ENCODE measurements at places on chromosomes 3 and 15.

DNA sequence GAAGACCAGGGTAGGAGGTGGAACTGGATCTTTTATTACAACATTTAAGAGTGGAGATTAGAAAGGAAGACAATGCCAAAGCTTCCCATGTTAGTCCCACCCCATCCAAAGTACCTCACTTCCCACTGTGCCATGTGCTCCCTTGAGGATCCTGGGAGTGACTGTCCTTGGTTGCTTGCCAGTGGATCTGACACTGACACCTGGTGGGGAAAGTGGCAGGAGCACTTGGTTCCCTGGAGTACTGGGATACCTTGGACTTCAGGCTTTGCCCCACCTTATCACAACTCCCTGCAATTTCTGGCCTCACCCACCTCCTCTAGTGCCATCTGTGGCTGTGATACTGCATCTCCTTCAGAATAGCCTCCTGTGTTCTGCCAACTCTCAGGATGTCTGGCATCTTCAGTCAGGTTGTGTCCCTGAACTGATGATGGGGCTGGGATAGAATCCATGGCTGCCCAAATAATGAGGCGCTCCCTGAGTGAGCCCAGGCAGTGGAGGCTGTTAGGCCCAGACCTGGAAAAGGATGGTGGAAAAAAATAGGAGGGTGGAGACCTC lies 1.3 kb downstream of the ELL3 start:
- H3K27ac ChIP-seq, result no peak overlapping the region
- DNase-seq, result no peak
- H3K4me1 ChIP-seq, result peaks cover 22% of the 10 kb centered on the region
- H3K36me3 ChIP-seq, result peaks cover 46% of the 10 kb centered on the region
- no peaks in the 10 kb centered on the region for H3K27me3 ChIP-seq

DNA sequence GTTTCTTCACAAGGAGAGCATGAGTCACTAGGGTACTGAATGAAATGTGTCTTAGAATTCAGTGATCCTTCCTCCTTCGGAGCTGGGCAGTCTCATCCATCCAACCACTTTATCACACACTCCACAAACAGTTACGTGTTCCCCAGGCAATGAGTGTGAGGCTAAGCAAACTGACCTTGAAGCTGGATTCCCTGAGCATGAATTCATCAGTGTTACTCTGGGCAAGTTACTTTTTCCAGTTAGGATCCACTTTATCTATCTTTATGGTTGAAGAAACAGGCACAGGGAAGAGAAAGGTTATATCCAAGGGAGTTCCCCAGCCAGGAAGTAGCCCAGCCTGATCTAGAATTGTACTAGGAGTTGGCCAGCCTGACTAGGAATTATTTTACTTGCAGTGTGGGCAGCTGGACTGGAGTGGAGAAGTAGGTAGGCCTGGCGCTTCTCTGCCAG lies 17.1 kb upstream of the GCNT3 start:
- peaks cover 36% of the 10 kb centered on the region for H3K27me3 ChIP-seq
- DNase-seq, result no peak
- H3K4me3 ChIP-seq, result no peak overlapping the region

DNA sequence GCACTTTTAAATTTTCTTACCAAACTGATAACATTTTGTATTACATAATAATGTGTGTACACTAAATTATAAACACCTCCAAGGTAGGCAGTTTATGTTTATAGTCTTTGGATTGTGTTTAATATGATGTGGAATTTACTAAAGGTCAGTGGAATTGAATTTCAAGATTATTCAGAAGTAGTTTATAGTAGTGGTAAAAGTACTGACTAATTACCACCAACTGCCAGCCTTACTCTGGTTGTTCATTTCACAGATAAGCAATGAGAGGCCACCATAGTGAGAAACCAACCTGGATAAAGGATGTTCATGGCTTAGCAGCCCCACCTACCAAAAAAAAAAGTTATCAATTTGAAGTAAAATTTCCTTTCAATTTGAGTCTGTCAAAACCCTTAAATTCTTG lies 54.0 kb upstream of the EIF5A2 start:
- peaks cover 25% of the 10 kb centered on the region for H3K27me3 ChIP-seq
- no peaks in the 10 kb centered on the region for H3K4me1 ChIP-seq
- no peak for DNase-seq
- H3K27ac ChIP-seq, result no peak overlapping the region
- H3K4me3 ChIP-seq, result no peak overlapping the region

GRCh38 chr15:63944681-63944955 lies 101.7 kb downstream of the DAPK2 start:
- no peak for DNase-seq
- H3K4me3 ChIP-seq, result no peak overlapping the region
- peaks cover 37% of the 10 kb centered on the region for H3K4me1 ChIP-seq

DNA sequence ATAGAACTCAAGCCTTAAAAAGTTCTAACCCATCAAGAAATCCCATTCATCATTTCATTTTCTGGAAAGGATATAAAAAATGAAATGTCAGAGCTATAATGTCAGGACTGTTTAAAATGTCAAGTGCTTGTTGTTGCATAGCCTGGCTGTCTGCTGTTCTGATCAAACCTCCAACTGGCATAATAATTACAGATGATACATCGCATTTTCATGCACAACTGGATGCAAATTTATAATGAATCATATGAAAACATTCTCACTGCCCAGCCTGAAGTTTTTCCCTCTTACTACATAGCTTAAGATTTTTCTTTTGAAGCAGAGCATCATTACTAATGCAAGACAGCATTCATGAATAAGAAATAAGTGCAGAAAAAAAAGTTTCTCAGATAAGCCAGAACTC lies 46.5 kb downstream of the GUCA1C start:
- H3K27me3 ChIP-seq, result no peaks in the 10 kb centered on the region
- H3K27ac ChIP-seq, result no peak overlapping the region
- H3K4me1 ChIP-seq, result peaks cover 7% of the 10 kb centered on the region
- DNase-seq, result no peak
- H3K36me3 ChIP-seq, result no peaks in the 10 kb centered on the region

DNA sequence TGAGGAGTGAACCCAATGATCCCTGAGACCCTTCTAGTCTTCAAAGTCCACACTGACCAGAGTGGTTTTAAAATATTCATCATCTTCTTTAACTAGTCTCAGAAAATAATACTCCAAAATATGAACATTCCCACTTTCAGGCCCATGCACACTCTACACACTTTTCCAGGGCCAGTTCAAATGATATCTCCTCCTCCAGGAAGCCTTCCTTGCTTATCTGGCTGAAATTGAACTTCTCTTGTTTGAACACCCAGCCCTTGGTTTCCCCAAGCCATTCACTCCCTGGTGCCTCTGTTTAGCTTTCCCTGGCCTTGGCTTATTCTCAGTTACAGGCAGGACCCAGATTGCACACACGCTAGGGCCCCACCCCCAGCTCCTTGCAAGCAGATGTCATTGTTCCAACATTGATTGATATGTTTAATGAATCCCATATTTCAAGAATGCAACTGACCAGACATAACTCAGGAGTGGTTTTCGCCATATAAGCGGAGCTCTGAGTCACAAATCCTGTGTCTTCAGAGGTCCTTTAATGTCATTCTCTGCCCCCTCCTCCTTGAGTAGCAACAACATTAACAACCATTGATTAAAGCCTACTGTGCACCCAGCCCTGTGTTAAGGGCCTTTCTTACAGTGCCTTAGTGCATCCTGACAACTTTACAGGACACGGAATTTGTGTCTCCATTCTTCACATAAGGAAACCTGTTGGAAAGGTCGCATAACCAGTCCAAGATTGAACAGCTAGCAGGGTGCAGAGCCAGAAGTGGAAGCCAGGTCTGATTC lies 2.1 kb downstream of the ITGA11 start:
- no peaks in the 10 kb centered on the region for H3K4me1 ChIP-seq
- peaks cover 66% of the 10 kb centered on the region for H3K27me3 ChIP-seq
- no peak for DNase-seq
- no peak overlapping the region for H3K4me3 ChIP-seq
- H3K36me3 ChIP-seq, result peaks cover 1% of the 10 kb centered on the region

DNA sequence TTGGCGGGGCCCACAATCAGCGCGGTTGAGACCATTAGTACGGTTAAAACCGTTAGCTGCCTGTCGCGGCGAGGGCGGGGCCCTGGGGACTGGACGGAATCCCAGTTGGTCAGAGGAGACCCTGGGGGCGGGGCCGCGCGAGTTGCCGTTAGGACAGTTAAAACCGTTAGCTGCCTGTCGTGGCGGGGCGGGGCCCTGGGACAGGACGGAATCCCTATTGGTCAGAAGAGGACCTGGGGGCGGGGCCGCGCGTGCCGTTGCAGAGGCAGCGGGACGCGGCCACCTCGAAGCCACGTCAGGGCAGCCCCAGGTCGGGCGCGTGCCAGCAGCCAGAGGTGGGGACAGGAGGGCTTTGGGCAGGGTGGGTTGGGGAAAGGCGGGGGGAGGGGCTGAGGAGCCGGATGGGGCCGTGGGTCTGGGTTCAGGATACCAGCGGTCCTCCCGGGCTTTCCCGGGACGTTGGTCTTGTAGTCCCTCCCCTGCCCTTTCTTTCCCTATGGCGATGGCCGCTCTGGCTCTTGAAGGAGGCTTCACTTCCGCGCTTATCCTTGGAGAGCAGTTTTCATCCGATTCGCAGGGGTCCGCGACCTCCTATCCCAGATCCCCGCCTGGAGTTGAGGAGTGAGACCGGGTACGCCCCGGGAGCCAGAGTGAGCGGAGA lies 28.0 kb downstream of the KLHDC8B start:
- no peak for DNase-seq
- H3K36me3 ChIP-seq, result no peaks in the 10 kb centered on the region
- H3K27me3 ChIP-seq, result peaks cover 27% of the 10 kb centered on the region
- H3K27ac ChIP-seq, result no peak overlapping the region
- no peaks in the 10 kb centered on the region for H3K4me1 ChIP-seq
- peak overlapping the region; percentile 52 for H3K4me3 ChIP-seq

GRCh38 chr3:23264413-23264812 lies 61.3 kb downstream of the UBE2E2 start:
- DNase-seq, result no peak
- H3K4me1 ChIP-seq, result no peaks in the 10 kb centered on the region
- H3K27me3 ChIP-seq, result no peaks in the 10 kb centered on the region
- no peaks in the 10 kb centered on the region for H3K36me3 ChIP-seq

- no peaks in the 10 kb centered on the region for H3K4me1 ChIP-seq
- H3K27ac ChIP-seq, result no peak overlapping the region
- peaks cover 9% of the 10 kb centered on the region for H3K27me3 ChIP-seq
Measured at GRCh38 chr3:140726066-140726465, 48.2 kb downstream of the TRIM42 start.

DNA sequence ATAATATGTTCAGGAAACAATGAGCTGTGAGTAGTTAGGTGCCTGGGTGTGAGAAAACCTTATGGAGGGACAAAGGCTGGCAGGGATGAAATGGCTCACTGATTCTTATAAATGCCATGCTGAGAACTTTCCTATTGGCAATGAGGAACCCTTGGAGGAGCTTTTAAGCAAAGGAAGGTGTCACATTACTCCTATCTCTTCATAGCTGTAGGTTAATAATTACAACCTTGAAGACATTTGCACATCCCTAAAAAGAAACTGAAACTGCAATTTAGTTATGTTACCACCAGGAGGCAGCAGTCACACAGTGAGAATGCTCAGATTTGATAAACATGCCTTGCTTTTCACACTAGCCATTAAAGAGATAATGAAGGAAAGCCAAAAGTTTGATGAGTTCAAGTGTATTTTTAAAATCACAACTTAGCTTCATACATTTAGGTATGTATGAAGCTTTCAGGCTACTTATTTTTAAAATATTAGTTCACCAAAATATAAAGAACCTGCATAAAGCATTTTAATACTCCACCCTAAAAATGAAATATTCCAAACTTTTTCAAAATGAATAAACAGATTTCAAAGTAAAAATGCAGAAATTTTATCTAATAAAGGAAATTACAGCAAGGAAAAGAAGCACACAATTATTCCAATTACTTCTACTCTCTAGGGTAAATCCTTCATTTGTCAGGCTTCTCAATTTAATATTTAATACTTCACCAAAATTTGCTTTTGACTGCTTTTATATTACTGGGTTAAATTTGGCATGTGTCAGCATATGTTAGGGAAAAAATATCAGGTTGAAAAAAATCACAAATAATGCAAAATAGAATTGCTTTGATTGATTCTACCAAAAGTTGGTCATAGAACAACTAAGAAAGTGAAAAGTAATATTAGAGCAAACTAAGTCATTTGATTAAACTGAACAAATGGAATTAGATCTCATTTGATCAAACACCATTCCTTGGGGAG lies 136.9 kb upstream of the SLC2A2 start:
- no peak overlapping the region for H3K4me3 ChIP-seq
- H3K36me3 ChIP-seq, result peaks cover 37% of the 10 kb centered on the region
- H3K27ac ChIP-seq, result no peak overlapping the region
- H3K4me1 ChIP-seq, result peaks cover 28% of the 10 kb centered on the region
- H3K27me3 ChIP-seq, result no peaks in the 10 kb centered on the region

GRCh38 chr3:39267631-39268548 lies 11.9 kb downstream of the CX3CR1 start:
- peak overlapping the region; percentile 97 for H3K27ac ChIP-seq
- peaks cover 59% of the 10 kb centered on the region for H3K36me3 ChIP-seq
- peaks cover 91% of the 10 kb centered on the region for H3K4me1 ChIP-seq
- H3K27me3 ChIP-seq, result no peaks in the 10 kb centered on the region
- H3K4me3 ChIP-seq, result peak overlapping the region; percentile 76

DNA sequence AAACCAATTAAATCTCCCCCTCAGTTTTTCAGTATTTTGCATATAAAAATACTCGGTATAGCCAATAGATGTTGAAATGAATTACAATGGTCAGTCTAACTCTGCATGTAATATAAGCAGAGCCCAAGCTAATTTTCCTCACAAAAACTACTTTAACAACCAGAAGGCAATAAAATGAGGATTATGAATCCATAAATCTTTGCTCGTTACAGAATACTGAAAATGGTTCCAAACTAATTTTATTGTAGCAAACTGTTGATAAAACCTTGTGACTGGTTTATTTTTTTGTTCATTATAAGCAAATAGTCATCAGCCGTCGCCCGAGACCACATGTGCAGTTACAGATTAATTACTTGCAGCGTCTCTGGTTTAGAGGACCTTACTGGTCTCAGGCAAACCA lies 183.2 kb downstream of the SSR3 start:
- H3K36me3 ChIP-seq, result no peaks in the 10 kb centered on the region
- H3K4me1 ChIP-seq, result no peaks in the 10 kb centered on the region
- H3K4me3 ChIP-seq, result no peak overlapping the region
- no peak for DNase-seq

- DNase-seq, result no peak
- no peak overlapping the region for H3K4me3 ChIP-seq
- no peaks in the 10 kb centered on the region for H3K27me3 ChIP-seq
- peaks cover 11% of the 10 kb centered on the region for H3K4me1 ChIP-seq
- H3K36me3 ChIP-seq, result peaks cover 3% of the 10 kb centered on the region
Measured at GRCh38 chr3:128364291-128364690, 102.4 kb downstream of the DNAJB8 start.

- no peaks in the 10 kb centered on the region for H3K27me3 ChIP-seq
- H3K4me1 ChIP-seq, result peaks cover 19% of the 10 kb centered on the region
- peak overlapping the region; percentile 99 for H3K27ac ChIP-seq
- no peak for DNase-seq
- peak overlapping the region; percentile 89 for H3K4me3 ChIP-seq
Measured at GRCh38 chr15:35545316-35545823, 595 bp downstream of the DPH6 start.

DNA sequence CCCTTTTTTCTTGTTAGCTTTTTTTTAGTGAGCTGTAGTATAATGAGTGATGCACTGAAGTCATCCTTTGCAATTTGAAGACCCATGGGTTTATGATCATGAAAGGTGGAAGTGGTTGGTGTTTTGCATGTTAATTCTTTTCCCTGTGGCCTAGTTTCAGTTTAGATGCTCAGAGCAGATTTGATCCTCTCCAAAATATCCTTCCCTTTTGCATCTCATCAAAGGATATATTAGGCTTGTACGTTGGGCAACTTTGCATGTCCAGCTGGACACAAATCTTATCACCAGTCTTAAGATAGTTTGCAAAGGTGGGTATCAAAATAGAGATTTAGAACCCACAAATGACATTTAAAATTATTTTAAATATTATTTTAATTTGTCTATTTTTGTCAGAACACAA lies 72.7 kb downstream of the MYRIP start:
- H3K36me3 ChIP-seq, result no peaks in the 10 kb centered on the region
- no peak overlapping the region for H3K27ac ChIP-seq
- H3K27me3 ChIP-seq, result peaks cover 19% of the 10 kb centered on the region

All from central memory CD8-positive, alpha-beta T cell (primary cell).